Fibroblast of mammary gland (primary cell): ENCODE measurements at places on chromosomes 7 and 10.

GRCh38 chr7:30845426-30846135 is 66.1 kb upstream of the AQP1 start:
- peak; percentile 40 for DNase-seq

- DNase-seq: peak; percentile 91
Observed at GRCh38 chr7:1123715-1124114, 35.8 kb downstream of the GPER1 start.

DNA sequence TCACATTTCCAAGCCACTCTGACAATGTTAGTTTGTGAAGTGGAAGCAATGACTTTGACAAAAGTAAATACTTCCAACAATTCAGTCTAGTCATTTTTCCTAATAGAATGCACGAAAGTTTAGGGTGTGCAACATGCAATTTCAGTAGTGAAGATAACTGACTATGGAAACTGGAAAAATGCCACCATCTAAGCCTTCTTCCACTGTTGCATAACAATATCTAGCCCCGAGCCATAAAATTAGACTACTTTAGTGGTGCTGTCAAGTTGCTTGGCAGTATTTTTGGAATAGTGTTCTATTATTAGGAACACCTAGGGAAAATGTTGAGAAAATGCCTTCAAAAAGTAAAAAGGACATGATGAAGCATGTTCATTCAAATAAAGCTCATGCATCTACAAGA is 17.9 kb downstream of the SEMA3A start:
- DNase-seq: no peak

- peak; percentile 55 for DNase-seq
Observed at GRCh38 chr10:69715156-69715898, 85.3 kb downstream of the FAM241B start.

DNA sequence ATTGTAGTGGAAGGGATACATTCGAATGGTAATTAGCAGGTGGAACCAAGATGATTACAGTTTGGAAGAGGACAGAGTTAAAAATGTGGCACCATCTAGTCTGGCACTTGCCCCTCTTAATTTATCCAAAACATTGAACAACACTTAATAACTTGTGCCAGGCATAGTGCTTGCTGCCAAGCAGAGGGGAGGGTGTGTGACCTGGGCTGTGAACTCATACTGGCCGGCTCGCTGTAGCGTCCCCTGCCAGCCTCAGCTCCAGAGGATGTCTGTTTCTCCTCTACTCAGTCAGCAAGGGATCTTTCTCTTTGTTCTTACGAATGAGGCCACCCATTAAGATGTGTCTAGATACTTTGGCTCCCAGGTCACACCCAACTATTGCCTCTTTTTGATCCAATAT is 179.4 kb upstream of the INHBA start:
- DNase-seq: no peak

- DNase-seq: no peak
Observed at GRCh38 chr10:101481256-101481655, 106.8 kb downstream of the POLL start.

- peak; percentile 74 for DNase-seq
Observed at GRCh38 chr7:128209229-128210035, 31.6 kb upstream of the LEP start.

DNA sequence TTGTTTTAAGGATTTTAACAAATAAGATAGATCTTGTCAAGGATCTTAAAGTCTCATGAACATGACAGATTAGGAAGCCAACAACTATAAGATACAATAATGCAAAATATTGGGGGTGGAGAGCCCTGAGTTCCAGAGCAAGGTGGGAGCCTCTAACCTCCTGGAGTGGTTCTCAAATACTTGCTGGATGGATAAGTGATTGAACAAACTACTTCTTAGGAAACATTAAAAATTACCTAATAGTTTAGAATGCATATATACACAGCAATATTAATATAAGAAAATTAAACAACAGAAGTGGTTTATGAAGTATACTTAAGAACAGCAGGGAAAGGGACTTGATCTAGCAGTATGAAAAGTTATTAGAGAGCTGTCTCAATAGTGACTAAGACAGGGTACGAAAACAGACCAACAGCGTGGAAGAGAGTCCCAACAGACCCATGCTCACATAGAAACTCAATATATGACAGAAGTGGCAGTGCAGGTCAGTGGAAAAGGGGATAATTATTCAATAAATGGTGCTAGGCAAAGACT is 28.3 kb downstream of the CRPPA start:
- no peak for DNase-seq

- no peak for DNase-seq
Observed at GRCh38 chr10:69508738-69509340, 57.6 kb downstream of the TSPAN15 start.

DNA sequence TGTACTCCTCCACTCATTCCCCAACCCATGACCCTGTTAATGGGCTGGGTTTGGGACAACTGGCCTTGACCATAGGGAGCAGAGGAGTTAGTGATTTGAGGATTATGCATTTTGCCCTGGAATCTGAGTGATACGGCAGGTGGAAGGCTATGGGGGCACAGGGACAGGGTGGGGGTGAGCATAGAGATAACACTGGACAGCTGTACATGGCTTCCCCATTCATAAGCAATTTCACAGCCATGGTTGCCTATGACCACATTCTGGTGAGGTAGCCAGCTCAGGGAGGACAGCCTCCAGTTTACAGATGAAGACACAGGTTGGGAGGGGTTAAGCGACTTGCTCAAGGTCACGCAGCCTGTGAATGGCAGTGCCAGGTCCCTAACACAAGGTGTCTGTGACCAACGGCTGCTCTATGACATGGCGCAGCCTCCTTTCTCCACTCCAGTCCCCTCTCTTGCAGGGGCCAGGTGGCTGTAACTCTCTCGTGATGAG is 319.5 kb downstream of the PLXNA4 start:
- no peak for DNase-seq

- no peak for DNase-seq
Observed at GRCh38 chr7:92226981-92227380, 18.7 kb downstream of the KRIT1 start.

DNA sequence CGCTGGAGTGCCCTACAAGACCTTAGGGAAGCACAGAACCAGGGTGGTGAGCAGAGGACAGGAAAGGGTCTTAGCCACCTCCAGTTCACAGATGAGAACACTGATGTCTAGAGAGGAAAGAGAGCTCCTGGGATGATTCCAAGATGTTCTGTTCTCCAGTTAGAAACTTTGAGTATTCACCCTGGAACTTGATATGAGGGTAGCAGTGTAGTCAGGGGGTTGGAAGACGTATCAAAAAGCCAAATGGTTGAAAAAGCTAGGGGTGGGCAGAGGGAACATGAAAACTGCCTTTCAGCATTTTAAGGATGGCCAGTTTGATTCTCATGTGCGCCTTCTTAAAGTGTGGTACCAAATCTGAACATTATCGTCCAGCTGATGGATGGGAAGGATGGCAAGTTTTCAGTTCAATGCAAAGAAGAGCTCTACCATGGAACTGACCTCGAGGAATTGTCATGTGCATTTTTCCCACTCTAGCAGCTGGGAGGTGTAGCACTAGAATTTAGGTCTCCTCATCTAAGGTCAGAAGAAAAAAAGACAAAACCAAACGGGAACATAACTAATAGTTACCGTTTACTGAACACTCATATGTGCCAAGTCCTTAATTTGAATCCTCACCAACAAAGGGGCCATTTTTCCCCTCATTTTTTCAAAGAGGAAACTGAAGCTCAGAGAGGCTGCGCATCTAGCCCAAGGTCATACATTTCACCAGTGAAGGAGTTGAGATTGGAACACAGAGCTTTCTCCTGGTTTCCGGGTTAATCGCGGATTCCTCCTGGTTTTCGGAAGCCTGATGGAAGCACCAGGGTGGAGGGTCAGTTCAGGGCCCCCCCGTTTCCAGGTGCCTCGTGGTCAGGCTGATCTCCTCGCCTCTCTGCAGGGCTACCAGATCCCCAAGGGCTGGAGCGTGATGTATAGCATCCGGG is 6.0 kb upstream of the CYP26A1 start:
- no peak for DNase-seq

GRCh38 chr10:3159152-3159551 is 13.4 kb downstream of the PITRM1 start:
- no peak for DNase-seq

GRCh38 chr7:41478187-41478586 is 224.7 kb downstream of the INHBA start:
- no peak for DNase-seq

DNA sequence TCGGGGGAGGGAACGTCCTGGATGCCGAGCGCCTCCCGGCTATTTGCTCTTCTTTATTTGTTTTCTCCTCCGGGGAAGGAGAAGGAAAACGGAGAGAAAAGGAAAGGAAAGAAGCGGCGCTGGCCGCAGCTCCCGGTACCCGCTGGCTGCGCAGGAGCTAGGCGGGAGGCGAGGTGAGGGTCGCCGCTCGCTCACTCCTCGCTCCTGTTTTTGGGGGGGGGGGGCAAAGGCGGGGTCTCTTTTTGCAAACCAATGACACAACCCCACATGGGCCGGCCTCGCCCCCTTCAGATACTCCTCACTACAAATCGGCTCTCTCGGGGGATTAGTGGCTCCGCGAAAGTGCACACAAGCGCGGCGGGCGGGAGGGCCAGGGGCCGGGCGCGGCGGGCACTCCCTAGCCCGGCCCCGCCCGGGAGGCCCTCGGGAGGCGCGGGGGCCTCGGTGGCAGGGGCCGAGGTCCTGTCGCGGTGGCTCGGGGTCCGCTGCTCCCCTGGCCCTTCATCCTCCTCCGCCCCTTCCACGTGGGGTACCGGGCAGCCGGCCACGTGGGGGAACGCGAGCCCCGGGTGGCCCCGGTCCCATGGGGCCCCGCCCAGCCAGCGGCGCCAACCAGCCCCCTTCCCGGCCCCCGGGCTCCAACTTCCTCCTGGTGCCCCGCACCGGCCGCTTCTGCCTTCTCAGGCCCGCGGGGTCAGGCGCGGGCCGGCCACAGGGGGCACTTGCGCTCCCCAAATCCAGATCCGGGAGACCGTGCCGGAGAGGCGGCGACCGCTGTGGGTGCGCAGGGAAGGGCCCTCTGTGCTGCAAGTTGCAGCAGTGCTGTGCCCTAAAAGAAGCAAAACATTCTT is 718 bp upstream of the CTBP2 start:
- DNase-seq: peak; percentile 79

DNA sequence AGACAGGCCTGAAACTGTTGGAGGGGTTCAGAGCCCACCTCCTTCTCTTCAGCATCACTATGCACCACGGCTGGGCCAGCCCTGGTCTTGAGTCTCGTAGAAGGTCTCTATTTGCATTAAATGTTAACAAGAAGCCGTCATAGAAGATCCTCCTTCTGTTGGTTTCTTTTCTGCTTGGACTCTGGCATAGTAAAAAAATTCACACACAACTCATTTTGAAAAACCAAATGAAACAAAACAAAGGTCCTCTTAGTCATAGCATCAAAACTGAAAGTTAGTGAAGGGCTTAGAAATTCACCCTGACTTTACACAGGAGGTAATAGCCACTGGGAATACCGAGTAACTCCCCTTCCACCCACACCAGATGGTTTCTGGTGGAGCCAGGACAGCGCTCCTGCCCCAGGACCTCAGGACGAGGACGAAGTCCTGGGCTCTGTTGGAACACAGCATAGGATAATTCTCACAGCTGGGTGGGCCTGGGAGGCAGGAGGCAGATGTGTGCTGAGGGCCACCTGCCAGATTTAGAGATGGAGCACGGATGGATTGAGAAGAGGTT is 248.4 kb upstream of the KLF6 start:
- no peak for DNase-seq

DNA sequence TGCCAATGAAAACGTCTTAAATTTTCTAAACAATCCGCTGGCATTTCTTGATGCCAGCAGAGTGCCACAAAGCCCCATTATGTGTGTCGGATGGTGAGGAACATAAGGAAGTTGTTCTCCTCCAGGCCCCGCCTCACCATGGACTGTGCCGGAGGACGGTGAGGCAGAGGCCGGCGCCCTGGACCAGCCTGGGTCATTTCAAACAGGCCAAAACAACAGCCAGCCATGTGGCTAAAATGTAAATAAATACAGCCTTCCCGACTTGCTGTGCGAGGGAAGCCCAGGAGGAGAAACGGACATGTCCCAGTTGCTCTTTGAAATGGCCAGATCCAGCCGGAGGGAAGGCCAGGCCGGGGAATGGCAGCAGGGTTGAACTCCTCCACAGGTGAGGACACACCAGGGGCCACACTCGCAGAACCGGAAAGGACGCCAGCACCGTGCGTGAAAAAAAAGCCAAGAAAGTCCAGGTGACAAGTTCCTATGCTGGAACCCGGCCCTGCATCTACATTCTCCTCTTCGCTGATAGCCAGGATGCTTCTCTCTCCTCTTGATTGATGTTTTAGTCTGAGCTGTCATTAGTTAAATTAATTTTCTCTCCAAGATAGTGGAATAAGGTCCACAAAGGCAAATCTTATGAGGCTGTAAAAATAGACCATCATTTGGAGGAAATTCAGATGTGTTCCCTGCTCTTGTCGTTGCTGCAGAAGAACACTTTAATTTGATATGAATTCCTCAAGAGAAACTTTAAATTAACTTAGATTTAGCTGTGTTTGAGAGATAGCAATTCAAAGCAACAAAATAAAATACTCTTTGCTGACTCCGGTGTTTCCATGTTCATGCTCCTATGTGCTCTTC is 64.6 kb downstream of the EBF3 start:
- DNase-seq: no peak

DNA sequence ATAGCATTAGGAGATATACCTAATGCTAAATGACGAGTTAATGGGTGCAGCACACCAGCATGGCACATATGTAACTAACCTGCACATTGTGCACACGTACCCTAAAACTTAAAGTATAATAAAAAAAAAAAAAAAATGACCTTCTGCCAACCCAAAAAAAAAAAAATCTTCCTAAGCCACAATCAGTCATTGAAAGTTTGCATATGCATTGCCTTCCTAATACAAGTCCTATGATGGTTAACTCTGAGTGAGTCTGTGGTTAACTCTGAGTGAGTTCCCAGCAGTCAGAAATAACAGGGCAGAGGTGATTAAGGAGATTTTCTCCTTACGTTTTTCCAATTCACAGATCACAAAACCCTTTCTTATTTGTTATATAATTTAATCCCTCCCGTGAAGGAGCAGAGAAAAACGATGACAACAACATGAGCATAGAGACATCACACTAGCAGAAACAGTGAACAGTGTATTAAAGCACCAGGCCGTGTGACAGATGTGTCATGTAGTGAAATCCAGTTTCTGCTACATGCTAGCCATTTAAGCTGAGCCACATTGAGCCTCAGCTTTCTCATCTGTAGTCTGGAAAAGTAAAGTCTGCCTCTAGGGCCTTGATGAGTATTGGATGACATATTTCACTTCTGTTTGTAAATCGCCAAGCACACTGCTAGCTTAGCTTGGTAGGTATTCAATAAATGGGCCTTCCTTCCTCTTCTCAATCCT is 7.4 kb upstream of the RNF148 start:
- no peak for DNase-seq

GRCh38 chr10:102813734-102814452 is 23.3 kb downstream of the CYP17A1 start:
- DNase-seq: peak; percentile 31

GRCh38 chr10:5632446-5632845 is 33.9 kb downstream of the ASB13 start:
- peak; percentile 42 for DNase-seq

GRCh38 chr10:44924261-44925040 is 13.3 kb downstream of the TMEM72 start:
- DNase-seq: no peak

DNA sequence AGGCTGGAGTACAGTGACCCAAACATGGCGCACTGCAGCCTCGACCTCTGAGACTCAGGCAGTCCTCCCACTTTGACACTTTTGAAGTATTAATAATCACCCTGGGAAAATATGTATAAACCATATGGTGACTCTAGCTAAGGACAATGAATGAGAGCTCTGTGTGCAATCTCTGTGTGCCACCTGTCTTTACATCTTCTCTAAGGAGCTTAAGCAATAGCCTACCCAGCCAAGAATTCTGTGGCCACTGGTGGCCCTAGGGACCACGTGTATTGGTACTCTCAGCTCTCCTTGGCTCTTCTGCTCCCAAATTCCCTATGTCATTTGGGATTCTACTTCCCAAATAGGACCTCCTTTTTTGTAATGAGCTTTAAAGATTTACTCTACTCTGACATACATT is 23.7 kb downstream of the FGF8 start:
- DNase-seq: no peak
